Activated CD4-positive, alpha-beta T cell treated with anti-CD3 and anti-CD28 coated beads, Interleukin-2, amount 50 U/mL, for 24 hours (primary cell): ENCODE measurements at places on chromosomes 5 and 9.

- no peak for DNase-seq
Measured at GRCh38 chr5:57137401-57137800, 36.5 kb upstream of the GPBP1 start.

GRCh38 chr9:131500939-131501541 is 1.7 kb upstream of the POMT1 start:
- DNase-seq: no peak

DNA sequence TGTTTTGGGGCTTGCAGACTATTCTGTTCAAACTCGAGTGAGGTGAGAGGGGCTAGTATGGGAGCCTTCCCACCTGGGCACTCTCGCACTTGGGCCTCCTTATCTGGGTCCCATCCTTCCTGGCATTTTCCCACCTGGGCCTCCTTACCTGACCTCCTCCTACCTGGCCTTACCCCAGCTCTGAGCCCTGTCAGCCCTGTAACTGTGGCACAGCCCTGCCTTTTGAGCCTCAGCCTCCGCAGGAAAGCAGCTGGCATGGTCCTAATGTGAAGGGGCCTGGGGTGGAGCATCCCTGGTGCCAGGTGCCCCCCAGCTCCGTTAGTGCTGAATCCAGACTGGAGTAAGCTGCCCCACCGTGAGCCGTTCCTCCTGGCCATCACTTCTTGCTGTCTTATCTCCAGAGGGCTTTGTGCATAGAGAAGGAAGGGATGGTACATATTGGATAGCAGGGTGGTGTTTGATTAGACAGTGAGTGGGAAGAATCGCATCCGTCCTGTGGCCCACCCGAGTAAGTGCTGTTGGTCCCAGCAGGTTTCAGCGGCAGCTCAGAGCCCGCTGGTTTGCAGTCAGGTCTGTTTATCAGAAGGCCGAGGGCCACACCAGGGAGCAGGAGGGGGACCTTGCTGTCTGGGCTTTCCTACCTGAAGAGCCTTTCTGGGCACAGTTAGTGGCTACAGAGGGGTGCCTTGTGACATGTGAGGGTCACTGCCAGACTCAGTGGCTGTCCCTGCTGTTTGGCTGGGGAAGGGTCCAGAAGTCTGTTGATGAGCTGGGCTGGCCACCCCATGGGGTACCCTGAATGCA is 76.5 kb downstream of the WNK2 start:
- DNase-seq: no peak

DNA sequence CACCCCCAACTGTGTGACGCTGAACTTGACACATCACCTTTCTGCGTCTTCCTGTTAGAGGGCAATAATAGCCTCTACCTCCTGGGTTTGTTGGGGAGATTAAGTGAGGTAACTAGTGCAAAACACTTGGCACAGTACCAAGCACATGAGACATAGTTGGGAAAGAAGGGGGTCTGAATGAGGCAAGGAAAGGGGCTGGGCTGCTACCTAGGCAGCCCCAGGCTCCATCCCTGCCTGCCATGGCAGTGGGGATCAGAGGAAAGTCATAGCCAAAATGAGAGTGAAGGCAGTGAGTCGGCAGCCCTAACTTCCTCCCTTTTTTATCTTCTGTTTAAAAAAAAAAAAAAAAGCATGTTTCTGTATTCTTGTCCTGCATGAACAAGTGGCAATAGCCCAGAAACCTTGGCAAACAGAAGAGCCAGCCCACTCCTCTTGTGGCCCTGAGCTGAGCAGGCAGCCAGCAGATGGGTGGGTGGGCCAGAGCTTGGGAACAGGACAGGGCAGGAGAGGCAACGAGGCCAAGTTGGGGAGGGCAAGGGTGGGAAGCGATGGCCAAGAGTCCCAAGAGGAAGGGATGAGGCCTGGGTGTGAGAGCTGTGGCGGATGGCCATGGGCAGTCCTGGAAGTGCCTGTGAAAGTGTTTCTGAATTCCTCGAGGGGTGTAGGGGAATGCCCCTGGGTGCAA is 11.4 kb downstream of the CAMK2A start:
- DNase-seq: no peak

GRCh38 chr5:548256-548655 is 24.0 kb upstream of the SLC9A3 start:
- no peak for DNase-seq

- no peak for DNase-seq
Measured at GRCh38 chr9:17315341-17315740, 180.5 kb downstream of the CNTLN start.

DNA sequence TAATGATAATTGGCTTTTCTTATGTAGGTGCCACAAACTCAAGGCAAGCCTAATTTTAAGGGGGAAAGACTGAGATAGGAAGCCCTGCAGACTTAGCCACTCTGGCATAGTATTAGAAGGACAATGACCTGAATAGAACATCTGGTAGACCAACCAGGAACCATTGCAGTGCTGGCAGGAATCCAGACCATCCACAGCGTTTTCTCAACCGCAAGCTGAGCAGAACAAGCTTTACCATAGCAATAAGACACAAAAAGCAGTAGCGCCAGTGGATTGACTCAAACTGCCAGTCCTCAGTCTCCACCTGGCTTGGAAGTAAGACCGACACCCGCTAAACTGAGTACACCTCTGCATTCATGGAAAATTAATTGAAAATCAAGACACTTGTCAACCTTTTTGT is 141.3 kb upstream of the LPAR1 start:
- DNase-seq: no peak

GRCh38 chr9:134656334-134657006 is 14.9 kb downstream of the COL5A1 start:
- DNase-seq: no peak

DNA sequence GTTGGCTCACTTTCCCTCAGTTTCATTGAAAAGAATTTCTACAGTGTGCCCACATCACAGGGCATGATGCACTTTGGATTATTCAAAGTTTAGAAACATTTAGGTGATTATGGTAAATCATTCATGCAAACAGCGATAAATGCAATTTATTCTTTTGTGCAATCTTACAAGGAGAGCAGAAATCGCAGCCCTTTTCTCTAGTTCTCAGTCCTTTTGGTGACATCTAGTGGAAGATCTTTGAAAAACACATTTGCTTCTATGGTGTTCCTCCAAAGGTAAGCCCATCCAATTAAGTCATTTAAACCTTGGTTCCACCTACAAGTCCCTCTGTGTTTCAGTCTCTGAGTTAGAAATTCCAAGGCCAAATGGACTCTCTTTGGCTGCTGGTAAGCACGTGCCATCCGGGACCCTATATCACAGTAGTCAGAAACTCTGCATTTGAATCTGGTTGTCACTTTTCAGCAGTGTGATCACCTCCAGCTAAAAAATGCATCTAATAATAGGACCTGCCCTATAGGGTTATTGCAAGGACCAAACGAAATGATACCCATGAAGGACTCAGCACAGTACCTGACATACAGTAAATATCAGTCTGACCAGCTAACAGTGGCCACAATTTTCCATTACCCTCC is 66.4 kb downstream of the MACROH2A1 start:
- DNase-seq: no peak
